ENCODE measurements at places on chromosomes 3 and 15.

DNA sequence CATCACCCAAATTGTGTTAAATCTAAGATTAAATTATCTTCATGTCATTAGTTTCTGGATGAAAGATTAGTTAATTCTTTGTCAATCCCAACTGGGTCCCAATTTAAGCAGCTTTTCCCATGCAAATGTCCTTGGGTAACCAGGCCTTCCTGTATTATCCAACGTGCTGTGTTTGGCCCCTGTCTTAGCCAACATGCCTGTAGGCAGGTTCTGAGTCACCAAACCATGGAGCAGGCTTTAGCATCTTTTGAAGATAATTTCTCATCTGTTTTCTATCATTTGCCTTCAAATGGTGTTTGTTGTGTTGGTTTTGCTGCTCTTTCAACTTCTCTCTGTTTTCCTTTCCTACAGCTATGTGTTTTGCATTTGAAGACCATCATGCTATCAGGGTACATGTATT, 216.2 kb downstream of the ITPR1 start:
- peak; percentile 41 for DNase-seq

GRCh38 chr3:87164245-87164644, 62.9 kb upstream of the CHMP2B start:
- no peak for DNase-seq

- DNase-seq: no peak
Observed at GRCh38 chr3:126156468-126156867, 23.9 kb downstream of the ALDH1L1 start.

GRCh38 chr15:66308531-66308930, 15.2 kb downstream of the DIS3L start:
- DNase-seq: no peak

DNA sequence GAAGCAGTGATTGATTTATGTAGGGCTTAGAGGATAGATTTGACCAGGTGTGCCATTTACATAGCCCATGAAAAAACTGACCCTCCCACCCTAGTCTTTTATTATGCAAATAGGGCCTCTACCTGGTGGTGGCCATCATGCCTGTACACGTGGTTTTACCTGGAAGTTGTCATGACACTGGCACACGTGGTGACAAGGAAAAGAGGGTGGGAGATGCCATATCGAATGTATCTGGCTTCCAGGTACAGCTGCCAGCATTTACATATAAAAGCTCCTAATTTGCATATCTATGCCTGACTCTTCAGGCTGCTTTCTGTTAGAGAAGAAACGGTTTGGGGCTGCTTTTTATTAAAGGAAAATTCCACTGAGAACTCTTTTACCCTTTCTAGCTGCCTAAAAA, 35.0 kb upstream of the DNAJC13 start:
- DNase-seq: no peak

GRCh38 chr3:41073190-41073589, 126.1 kb upstream of the CTNNB1 start:
- no peak for DNase-seq

DNA sequence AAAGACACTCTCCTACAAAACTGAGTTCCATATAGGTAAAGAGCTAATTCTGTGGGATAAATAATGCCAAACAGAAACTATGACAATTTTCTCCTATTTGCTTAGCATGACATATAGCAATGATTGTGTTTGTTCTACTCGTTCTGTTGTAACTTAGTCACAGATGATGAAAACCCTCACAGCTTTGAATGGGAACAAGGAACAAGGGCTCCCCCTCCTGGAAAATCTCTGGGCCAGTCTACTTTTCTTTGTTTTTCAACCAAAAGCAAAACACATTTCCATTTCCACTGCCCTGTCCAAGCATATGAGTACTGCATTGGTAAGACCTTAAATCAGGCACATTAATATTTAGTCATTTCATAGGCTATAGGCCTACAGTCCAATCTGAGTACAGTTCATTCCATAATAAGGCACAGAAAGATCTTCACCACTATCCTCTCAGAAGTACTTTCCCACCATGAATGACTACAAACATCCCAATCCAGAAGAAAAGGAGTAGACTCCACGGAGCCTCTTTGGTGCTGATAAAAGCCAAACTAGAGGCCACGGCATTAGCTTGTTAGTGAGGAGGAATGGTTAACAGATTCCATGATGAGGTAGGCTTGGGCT, 67.1 kb downstream of the ATP8B4 start:
- DNase-seq: peak; percentile 73

GRCh38 chr3:192915722-192916121, 1.9 kb downstream of the MB21D2 start:
- DNase-seq: peak; percentile 47

GRCh38 chr3:141649871-141650270, 88.2 kb upstream of the RNF7 start:
- no peak for DNase-seq

- DNase-seq: peak; percentile 24
Observed at GRCh38 chr3:151895478-151896241, 22.2 kb downstream of the SUCNR1 start.

GRCh38 chr3:101964861-101965260, 115.5 kb downstream of the NFKBIZ start:
- DNase-seq: no peak

DNA sequence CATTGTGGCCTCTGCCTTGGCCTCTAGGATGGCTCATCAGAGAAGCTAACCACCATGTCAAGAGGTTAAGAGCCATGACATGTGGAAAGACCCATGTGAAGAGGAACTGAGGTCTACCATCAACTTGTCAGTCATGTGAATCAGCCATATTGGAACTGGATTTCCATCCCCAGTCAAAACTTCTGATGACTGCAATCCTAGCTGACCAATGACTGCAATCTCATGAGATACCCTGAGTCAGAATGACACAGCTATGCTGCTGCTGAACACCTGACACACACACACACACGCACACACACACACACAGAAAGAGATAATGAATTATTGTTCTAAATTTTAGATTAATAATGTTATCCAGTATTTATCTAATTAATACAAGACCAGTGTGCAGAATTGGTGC, 337.5 kb upstream of the LMCD1 start:
- no peak for DNase-seq

DNA sequence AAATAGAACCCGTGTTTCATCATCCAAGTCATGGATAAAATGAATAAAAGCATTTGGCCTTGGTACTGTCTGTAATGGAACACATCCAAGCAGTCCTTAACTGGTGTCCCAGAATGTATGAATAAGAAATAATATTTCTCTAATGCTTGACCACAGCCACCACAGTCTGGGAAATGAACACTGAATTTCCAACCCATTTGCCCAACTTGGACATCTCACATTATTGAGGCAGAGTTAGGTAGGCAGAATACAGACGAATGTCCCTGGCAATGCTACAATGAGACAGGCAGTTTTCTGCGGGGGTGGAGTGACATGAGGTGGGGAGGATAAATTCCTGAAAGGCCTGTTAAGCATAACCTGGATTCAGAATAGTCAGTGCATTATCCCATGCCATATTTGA, 245.7 kb downstream of the ZIC1 start:
- peak; percentile 30 for DNase-seq

DNA sequence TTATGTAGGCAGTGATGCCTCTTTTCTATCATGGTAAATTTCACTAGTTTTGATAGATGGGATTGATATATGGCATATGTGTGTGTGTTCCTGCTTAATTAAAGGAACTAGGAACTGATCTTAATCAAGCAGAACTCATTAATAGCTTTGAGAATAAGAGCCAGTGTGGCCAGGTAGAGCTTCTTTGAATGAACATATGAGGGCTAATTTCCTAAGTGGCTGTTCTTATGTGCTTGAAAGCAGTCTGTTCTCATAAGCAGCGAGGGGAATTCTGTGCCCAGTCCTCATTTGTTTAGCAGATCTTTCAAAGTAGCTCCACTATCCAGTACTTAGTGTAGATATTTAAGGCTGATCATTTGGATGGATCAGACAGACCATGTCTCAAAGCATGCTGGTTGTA, 164.2 kb downstream of the GABRG3 start:
- DNase-seq: no peak

DNA sequence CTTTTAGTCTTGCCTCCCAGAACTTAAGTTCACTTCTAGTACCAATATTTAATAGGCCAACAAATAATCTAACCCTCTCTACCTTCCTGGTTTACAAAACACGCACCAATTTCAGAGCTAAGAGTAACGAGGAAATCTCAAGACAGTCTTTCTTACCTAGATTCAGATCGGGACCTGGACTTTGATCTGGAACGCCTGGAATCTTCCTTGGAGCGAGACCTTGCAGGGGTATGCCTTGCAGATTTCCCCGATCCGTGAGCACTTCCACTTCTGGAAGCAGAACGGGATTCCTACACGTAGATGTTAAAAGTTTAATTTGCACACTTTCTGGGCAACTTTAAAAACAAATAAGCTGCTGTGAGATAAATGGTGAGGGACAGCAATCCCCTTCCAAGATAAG, 11.4 kb downstream of the TRA2B start:
- no peak for DNase-seq

GRCh38 chr3:44439499-44440295, 37.8 kb downstream of the ZNF445 start:
- DNase-seq: no peak

- DNase-seq: no peak
Observed at GRCh38 chr3:33624756-33625155, 93.3 kb downstream of the CLASP2 start.

DNA sequence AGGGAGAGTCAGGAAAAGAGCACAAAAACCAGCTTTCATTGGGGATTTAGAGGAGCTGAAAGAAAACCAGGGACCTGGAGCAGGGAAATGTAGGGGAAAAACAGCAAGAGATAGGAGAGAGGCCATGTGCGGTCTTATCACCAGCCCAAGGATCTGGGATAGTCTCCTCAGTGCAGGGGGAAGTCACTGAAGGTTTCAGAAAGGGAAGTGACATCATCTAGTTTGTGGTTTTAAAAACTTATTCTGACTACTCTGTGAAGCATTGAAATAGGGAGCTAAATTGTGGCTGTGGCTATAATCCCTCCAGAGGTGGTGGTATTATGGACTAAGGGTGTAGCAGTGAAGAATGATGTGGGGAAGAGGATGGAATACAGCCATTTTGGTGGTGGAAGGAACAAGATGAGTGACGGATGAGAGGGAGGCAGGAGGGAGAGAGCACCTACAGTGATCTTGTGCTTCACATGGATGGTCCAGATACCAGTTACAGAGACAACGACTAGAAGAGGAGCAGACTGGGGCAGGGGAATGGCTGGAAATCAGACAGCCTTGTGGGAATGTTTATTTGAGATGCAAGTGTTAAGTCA, 72.7 kb downstream of the HMG20A start:
- peak; percentile 65 for DNase-seq

DNA sequence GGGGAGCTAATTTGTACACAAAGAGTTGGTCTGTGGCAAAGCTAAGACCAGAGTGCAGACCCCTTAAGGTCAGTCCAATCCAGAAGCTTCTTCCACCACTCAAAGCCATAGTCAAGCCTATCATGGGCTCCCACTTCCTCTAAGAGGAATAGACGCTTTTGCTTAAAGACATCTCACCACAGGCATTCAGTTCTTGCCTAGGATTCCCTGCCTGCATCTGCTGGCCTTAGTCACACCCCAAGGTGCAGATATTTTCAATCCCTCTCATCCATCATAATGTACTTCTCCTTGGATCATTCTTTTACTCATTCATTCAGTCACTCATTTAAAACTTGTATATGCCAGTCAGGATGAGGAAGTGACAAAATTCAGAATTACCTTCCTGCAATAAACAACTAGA, 179.6 kb upstream of the STT3B start:
- DNase-seq: no peak

- no peak for DNase-seq
Observed at GRCh38 chr3:180184816-180185215, 148.1 kb upstream of the PEX5L start.

- no peak for DNase-seq
Observed at GRCh38 chr3:186991470-186991869, 61.1 kb downstream of the ST6GAL1 start.

GRCh38 chr3:134449277-134449676, 36.5 kb downstream of the ANAPC13 start:
- DNase-seq: peak; percentile 56

GRCh38 chr3:9914559-9915253, 2.2 kb upstream of the IL17RC start:
- DNase-seq: no peak

DNA sequence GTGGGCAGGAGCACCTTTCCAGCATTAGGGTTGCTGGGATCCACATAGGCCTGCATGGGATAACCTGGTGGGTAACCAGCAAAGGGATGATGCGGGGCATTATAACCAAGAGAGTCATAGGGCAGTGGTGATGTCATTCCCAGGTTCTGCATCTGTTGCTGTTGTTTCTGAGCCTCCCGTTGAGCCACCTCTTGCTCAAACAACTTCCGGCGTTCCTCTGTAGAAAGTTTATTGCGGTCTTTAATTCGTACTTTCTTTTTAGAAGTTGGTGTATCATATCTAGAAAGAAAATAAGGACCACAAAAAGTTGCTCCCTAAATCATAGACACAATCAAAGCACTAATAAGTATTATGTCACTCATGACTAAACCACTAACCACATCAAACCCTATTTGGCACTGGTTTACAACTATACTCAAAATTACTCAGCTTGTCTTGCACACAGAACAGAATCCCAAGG, 77.8 kb downstream of the NBEAL2 start:
- no peak for DNase-seq

- no peak for DNase-seq
Observed at GRCh38 chr3:177110895-177111294, 86.4 kb downstream of the TBL1XR1 start.

DNA sequence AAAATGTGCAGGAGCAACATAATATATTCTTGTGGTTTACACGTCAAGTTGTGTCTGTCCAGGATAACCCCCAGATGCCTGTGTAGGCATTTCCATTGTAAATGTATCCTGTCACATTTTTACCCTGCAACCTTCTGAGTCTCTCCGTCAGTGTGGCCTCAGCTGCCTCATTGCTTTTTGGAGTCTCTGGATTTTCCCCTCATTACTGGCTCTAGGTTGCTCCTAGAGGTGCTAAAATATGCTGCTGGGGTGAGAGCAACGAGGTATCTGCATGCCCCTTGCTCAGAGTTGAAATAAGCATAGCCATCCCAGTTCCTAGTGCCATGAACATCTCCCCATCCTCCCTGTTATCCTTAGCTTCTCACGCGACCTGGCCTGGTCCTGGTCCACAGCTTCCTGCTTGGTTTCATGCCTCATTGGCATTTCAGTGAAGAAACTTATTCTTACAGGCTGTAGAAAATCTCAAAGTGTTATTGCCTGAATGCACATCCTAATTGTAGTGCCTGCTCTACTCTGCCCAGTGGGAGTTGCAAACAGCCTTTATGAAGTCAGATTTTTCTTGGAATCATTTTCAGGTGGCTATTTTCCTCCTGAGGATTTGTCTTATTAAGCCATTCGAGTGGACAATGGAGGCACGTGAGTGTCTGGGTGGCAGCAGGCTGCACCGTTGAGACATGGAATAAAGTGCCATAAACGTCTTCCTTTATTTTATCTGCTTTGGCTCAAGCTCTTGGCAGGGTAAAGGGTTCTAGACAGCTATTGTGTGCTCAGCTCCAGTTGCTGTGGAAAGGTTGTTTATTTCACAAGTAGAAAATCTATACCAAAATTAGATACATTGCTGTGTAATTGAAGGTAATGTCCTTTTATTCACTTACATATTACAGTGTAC, 33.2 kb downstream of the OXNAD1 start:
- no peak for DNase-seq

DNA sequence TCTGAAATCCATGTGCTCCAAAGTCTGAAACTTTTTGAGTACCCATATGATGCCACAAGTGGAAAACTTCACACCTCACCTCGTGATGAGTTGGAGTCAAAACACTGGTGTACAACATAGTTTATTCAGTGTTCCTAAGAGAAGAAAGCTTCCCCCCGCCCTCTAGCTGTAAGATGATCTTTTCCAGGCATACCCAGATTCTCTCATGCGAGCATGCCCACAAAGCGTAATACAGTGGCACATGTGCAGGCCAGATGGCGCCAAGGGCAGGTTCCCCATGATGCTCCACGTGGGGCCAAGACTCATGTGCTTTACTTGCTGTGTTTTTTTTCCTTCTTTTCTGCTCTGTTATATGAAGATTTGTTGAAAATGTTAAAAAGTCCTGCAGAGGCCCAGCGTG, 104.9 kb upstream of the LRRFIP2 start:
- peak; percentile 39 for DNase-seq

All from EL (cell line).